ENCODE measurements at places on chromosomes 6 and 20.

DNA sequence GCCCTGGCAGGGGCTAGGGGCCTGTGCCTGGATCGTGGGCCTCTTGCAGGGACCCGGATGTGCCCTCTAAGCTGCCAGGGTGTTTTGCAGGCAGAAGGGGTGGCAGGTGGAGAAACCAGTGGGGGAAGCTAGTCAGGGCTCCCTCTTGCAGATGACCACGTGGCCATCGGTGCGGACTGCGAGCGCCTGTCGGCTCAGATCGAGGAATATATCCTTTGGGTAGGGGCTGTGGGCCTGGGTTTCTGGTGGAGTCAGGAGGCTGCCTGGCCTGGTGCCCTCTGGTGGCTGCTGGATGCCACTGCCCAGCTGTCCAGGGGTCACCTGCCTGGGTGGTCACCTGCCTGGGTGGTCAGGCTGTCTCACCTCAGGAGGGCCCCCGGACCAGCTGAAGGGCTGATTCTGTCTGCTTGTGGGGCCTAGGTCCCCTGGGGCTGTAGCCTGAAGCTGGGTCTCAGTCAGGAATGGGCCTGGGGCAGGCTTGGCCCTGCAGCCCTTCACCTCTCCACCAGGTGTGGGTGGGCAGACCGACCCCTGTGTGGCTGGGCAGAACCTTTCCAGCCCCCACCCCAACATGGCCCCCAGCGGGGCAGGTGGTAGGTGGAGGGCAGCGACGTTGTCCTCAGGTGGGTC is 6.7 kb downstream of the TCEA2 start:
- DNase-seq, result no peak

- no peak for DNase-seq
Observed at GRCh38 chr20:54368570-54368969, 106.8 kb upstream of the DOK5 start.

- DNase-seq, result no peak
Observed at GRCh38 chr20:39145921-39146320, 183.8 kb downstream of the DHX35 start.

DNA sequence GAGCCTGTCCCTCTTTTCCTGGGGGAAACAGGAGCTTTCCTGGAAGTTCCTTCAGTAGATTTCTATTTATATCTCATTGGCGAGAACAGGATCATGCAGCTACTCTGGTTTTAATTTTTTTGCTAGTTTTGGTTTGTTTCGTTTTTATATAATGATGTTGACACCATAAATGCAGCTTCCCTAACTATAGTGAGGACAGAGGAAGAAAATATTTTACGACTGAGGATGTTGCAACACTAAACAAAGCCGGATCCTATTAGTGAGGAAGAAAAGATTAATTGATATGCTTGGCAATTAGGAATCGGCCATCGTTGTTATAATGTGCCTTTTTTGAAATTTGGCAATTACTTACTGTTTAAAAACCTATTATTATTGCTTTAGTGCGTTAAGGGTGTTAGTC is 16.6 kb downstream of the KDM1B start:
- DNase-seq, result peak; percentile 57

DNA sequence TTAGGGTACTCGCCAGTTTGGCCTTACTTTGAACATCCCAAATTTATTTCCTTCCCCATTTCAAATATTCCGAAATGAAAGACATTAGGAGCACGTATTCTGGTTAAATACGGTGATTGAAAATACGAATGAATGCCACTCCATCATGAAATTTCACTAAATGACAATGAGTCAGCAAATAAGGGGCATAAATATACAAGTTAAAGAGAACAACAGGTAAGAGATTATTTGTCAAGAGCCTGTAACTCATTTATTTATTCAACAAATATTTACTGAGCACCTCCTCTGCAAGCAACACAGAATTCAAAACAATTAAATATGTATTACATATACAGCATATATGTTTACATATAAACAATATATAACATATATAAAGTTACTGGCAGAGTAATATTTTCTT is 44.8 kb downstream of the MYB start:
- DNase-seq, result no peak

DNA sequence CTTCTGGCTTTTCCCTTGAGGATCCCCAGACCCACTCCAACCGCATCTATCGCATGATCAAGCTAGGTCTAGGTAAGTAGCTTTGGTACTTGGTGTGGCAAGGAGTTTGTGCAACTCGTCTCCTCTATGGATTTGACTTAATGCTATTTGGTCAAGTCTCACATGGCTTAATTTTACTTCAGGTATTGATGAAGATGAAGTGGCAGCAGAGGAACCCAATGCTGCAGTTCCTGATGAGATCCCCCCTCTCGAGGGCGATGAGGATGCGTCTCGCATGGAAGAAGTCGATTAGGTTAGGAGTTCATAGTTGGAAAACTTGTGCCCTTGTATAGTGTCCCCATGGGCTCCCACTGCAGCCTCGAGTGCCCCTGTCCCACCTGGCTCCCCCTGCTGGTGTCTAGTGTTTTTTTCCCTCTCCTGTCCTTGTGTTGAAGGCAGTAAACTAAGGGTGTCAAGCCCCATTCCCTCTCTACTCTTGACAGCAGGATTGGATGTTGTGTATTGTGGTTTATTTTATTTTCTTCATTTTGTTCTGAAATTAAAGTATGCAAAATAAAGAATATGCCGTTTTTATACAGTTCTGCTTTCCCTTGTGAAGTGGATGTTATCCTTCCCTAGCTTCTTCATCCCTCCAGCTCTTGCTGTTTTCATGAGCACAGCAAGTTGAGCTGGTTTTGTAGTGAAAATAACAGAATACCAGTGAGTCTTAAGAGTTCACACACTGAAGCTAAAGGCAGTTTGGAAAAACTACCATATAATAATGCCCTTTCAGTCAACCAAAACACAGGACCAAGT is 3.8 kb downstream of the SLC35B2 start:
- peak; percentile 38 for DNase-seq

DNA sequence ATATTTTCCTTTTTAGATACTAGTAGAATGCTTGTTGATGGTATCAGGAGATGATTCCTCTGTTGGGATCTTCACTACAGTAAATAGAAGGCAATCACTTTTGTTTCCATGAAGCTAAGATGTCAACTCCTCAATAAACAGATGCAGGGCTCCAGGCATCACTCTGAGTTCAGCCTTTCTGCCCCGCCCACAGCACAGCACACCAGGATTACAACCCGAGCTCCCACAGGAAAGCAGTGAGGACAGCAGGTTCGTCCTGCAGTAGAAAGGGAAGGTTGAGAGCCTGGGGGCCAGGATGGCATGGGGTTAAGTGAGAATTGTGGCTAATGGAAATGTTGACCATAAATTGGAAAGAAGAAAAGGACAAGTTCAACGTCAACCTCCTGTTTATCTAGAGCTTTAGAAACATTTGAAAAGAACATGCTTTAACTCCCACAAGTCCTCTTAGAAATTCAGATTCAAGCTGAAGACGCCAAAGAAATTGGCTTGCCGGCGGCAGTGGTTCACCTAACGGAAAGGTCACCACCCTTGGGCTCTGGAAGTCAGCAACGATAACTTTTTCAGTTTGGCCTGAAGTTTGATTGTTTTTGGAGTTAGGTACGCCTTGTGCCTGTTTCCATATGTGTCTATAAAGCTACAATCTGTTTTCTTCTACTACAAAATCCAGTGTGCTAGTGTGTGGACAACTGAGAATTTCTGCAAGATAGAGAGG is 144.4 kb upstream of the PDE10A start:
- no peak for DNase-seq

- DNase-seq, result no peak
Observed at GRCh38 chr6:10763006-10763405, 15.4 kb downstream of the TMEM14B start.

GRCh38 chr6:81362246-81362645 is 390.2 kb downstream of the TENT5A start:
- no peak for DNase-seq

GRCh38 chr20:4740774-4741431 is 19.2 kb downstream of the PRND start:
- peak; percentile 5 for DNase-seq

DNA sequence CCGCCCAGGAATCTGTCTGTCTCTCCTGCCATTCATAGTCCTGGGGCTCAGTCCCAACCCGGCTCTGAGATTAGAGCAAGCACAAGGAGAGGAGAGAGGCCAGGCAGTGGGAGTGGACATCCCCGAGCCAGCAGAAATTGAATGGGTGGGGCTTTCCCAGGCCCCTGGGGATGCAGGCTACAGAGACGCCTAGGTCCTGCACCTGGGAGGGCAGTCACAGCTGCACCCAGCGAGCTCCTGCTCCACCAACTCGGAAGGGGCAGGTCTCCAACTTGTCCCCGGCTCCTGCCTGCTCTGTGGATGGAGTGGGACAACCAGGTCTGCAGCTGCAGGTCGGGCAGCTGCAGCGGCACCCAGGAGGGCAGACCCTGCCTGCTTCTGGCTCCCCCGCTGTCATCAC is 11.1 kb upstream of the AIG1 start:
- no peak for DNase-seq

DNA sequence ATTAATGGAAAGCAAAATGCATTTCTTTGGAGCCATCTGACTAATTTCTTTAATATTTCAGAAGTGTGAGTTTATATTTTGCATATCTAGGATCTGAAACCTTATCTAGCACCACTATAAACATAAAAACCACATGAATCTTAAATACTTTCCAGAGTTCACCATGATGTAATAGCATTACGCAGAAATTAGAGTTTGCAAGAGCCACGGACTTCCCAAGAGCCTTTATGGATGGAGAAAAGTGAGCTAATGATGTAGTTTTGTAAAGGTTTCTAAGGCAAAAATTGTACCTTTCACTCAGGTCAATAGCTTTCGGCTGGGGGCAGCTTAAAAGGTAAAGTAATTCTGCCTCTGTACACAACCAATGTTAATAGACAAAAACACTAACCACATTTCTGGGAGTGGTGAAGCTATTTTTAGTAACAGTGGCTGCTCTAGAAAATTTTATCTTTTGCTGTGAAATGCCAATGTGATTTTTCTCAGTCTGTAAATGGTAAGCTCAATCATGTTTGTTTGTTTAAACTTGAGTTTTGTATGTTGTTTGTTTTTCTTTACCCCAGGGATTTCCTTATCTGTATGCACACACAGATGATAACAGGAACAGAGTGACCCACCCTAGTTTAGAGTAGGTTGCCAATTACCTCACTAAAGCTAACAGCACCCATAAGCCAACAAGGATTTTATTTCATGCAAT is 80.5 kb downstream of the FILIP1 start:
- DNase-seq, result no peak

DNA sequence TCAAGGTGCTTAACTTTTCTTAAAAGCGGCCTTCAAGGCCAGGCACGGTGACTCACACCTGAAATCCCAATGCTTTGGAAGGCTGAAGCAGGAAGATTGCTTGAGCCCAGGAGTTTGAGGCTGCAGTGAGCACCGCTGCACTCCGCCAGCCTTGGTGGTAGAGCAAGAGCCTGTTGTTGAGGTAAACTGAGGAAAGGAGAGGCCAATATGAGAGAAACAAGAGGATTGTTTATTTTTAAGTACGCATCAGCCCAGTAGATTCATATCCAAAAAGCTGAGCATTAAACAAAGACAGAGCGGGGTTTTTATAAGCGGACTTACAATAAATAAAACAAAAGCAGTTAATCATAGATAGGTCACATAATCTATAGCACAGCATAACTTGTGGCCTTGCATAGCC is 15.0 kb upstream of the GMPR start:
- DNase-seq, result no peak

DNA sequence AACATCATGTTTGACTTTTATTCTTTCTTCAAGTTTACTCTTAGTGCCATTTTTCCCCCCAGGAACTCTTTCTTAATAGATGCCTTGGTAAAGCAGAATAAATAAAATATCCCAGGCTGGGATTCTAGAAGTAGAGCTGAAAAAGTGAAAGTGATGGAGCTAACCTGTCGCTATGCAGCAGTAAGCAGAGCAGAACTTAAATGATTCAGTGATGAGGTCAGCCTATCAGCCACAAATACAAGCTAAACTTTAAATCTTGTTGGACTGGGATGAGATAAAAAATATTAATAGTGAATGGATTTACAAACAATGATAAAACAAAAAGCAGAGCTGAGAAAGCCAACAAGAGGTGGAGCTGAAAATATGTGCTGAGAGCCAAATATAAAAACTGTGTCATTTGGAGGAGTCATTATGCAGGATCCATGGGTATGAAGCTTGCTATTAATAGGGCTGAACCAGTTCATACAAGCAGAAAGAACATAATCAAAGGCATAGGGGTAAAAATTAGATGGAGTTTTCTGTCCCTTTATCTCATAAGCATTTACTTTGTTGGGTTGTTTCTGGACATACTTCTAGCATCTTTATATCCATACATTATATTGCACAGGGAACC is 877.8 kb downstream of the EPHA7 start:
- no peak for DNase-seq

- no peak for DNase-seq
Observed at GRCh38 chr6:34031625-34032383, 114.1 kb downstream of the GRM4 start.

GRCh38 chr6:5343998-5344397 is 82.7 kb downstream of the FARS2 start:
- no peak for DNase-seq

DNA sequence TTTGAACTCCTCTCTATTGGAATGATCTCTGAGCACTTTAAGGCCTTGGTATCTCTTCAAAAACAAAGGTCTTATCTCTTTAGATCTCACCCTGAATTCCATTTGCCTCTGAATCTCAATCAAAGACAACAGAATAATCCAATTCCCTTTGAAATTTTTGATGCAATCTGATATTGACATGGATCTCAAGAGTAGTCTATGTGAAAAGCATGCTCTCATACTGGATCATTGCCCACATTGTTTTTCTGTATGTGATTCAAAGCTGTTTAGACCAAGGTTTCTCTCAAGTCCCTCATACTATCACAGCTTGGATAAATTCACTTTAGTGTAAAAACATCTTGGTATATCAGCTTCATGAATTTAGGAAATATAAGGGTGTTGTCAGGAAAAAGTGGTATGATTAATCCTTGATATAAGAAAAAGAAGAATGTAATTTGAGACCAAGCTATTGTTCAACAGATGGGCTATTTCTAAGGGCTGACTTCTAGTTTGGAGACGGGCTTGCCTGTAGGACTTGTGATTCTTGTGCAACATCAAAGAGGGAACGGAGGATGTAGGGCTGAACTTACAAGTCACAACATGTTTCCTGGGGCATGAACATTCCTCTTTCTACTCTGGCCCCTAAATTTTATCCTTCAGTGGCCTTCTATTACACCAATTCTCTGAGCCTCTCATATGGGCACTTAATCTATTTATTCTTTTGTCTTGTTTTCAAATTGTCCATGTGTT is 77.9 kb upstream of the CITED2 start:
- peak; percentile 73 for DNase-seq

- no peak for DNase-seq
Observed at GRCh38 chr6:79338493-79338892, 104.0 kb upstream of the HMGN3 start.

DNA sequence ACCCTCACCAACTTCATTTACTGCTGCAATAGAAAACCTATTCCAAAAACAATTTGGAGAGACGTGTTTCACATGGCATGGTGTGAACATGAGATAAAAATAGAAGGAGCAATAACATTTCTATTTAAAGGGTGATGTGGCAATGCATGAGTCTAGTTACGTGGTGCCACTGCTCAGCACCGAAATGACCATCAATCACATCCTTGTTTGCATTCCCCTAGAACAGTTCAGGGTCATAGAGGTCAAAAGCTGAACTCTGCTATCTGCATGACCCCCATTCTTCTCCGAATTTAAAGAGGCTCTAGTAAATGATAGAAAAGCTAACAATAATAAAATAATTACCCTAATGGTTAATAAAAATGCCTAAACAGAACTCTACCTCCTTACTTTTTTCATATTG is 29.5 kb downstream of the ROS1 start:
- peak; percentile 27 for DNase-seq

- no peak for DNase-seq
Observed at GRCh38 chr20:19727251-19727847, 30.7 kb upstream of the RIN2 start.
